Hematopoietic multipotent progenitor cell (in vitro differentiated cells): ENCODE measurements at places on chromosomes 2 and 18. TPM values are rescaled to one million over a fixed set of nuclear protein-coding genes. Genes with fewer than 3 reads are reported as not detected.

DNA sequence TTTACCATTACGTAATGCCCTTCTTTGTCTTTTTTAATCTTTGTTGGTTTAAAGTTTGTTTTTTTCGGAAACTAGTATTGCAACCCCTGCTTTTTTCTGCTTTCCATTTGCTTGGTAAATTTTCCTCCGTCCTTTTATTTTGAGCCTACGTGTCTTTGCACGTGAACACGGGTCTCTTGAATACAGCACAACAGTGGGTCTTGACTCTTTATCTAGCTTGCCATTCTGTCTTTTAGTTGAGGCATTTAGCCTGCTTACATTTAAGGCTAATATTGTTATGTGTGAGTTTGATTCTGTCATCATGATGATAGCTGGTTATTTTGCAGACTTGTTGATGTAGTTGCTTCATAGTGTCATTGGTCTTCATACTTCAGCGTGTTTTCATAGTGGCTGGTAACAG is 37.5 kb upstream of the TTC39C start:
- DNase-seq: no peak

DNA sequence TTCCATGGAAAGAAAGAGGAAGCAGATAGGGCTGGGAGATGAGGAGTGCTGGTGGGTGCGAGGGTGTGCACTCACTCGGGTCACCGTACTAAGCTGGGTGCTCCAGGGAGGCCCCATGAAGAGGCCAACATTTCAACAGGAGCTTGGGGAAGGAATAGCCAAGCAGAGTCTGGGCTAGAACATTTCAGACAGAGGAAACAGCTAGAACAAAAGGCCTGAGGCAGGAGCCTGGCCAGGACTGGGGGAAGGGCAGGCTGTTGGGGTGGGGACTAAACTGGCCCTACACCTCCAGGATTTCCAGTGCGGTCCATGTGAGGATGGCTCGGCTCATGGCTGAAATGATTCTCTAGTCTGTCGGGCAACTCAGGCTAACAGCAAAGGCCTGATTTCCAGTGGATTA is 90.8 kb downstream of the ZFP36L2 start:
- no peak for DNase-seq

GRCh38 chr2:10876963-10877362 is 34.8 kb upstream of the KCNF1 start:
- DNase-seq: no peak

DNA sequence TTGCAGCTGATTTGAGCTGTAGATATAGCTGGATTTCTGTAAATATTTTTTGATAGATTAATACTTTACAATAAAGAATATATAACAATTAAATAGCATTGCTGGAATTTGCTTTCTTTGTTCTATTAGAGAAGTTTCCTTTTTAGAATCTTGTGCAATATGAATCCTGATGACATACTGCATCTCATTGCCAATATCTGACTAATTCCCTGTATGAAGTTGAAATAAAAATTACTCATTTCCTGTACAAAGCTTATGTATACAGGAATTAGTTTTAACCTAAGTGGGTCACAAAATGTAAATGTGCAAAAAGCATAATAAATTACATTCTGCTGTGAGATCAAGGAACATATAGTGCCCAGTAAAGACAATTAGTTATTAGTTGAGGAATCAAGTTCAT is 72.8 kb upstream of the TMEFF2 start:
- no peak for DNase-seq

- DNase-seq: no peak
Measured at GRCh38 chr18:62857263-62857976, 142.1 kb downstream of the PHLPP1 start.

DNA sequence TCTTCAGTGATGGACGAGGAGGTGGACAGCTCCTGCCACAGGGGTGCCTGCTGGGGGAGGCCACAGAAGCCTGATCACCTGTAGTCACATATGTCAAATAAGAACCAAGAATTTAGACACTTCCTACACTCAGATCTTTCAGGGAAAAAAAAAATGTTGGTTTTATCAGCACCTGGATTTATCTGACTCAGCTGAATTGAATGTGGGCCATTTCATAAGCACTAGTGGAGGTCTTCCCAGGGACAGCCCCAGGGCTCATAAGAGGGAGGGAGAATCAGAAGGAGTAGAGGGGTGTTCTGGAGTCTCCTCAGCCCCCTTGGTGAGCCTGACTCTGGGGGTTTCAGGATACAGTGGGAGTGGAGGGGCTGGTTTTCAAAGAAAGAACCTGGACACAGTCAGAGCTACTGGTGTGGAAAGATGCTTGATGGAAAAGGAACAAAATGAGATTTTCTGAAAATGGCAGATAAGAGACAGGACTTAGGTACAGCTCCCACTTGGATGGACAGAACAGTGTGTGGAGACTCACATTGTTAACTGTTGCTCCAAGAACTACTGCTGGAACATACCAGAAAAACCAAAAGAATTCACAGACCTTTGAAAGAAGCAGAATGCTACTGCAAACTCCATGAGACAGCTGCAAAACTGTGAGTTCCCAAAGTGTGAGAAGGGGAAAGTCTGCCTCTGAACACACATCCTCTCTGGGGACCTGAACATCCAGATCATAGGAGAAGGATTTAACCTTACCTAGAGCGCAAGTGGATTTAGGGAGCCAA is 45.4 kb downstream of the LCT start:
- DNase-seq: no peak

DNA sequence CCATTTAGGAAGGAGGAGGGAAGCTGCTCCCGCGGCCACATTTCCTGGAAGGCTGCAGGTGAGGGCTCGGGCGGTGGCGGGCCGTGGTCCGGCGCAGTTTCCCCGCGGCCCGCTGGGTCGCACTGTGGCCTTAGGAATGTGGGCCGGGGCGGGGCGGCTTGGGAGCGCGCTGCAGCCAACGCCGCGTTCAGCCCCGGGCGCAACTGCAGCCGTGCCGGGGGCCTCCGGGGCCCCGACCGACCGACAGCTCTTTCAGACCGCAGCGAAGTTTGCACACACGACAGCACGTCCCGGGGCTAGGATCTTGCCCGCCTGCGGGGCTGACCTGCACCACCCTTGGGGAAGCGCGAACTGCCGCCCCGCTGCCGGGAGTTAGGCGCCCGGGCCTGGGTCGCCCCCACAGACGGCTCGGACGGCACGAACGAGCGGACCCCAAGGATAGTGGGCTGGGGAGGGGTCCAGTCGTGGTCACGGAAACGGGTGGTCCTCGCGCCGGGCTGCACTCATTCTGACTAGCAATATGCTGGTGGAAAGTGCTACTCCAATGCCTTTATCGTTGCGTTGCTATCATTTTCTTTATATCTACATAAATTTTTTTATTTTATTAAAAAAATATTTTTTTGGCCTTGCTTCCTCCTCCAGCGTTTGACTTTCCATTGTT is 69.9 kb upstream of the DLX2 start:
- peak; percentile 74 for DNase-seq

- DNase-seq: no peak
Measured at GRCh38 chr2:27251766-27252165, 11.1 kb downstream of the SLC30A3 start.

GRCh38 chr2:97751752-97752151 is 38.4 kb downstream of the ZAP70 start:
- DNase-seq: no peak

- no peak for DNase-seq
Measured at GRCh38 chr2:3257166-3257565, 120.5 kb downstream of the EIPR1 start.

DNA sequence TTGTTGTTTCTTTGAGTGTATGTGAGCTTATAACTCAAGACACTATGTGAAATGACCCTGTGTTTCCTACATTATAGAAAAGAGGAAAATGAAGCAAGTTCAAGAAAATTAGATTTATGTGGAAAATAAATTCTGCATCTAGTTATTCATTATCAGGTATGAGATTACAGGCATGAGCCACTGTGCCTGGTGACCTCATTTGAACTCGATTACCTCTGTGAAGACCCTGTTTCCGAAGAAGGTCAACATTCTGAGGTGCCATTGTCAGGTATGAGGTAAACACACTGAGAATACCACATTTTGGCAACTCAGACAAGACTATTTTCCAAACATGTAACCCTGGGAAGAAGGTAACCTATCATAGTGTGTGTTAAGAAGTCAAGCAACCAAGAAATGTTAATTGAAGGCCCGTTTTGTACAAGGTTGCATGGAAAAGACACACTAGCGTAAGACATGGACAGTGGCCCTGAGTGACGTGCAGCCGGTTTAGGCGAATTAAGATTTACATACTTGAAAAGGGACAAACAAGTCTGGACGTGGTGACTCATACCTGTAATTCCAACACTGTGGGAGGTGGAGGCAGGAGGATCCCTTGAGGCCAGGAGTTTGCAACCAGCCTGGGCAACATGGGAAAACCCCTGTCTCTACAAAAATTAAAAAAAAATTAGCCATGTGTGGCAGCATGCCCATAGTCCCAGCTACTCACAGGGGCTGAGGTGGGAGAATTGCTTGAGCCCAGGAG is 186.6 kb downstream of the NEDD4L start:
- DNase-seq: no peak

DNA sequence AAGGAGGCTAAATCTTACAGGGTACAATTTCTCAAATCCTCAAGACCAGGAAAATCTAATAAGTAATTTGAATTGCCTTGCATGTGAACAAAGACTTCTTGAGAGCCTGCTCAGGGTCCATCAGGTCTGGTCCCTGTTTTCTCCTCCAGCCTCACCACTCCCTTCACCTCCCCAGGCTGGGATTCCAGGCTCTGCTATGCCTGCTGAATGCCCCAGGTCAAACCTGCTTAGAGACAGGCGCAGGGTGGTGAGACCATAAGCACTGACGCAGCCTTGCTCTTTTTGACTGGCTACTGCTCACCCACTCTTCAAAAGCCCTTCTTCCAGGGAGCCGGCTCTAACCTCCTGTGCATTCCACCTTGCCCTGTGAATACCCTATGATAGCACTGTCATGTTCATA is 356.4 kb upstream of the ACVR2A start:
- no peak for DNase-seq

DNA sequence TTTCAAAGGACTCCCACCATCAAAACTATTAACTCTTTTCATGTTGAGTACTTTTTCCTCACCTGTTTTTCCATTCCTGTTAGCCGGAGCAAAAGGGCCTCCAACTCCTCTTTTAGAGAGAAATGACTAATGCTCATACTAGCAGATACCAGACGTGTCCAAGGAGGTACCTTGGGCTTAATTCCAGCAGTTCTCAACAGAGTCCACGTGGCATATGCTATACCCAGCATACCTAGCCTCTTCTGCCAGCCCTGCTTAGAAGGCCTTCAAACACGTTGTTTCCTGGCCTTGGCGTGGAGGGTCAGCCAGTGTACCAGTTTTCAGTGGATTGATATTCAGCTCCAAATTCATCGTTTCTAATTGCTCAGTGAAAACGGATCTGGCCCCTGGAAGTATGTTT is 123.9 kb downstream of the MGAT5 start:
- no peak for DNase-seq

DNA sequence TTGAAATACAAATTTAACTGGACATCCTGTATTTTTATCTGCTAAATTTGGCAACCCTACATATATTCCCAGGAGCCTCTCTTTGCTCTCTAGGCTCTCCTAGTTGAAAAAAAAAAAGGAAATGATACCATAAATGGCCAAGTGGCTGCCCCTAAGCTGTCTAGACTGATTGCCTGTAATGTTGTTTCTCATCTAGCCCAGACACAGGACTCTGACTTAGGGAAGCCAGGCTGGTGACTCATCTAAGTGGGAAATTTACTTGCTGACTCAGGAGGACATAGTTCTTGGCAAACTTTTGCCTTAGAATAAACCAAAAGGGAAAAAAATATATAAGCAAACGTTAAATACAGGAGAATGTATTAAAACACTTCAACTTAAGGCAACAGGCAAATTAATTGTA is 14.6 kb upstream of the ITGAV start:
- peak; percentile 75 for DNase-seq

GRCh38 chr2:127039387-127040031 is 67.4 kb downstream of the BIN1 start:
- no peak for DNase-seq

- no peak for DNase-seq
Measured at GRCh38 chr2:7738596-7738995, 821.4 kb downstream of the RNF144A start.

Gene ALPG
- total RNA-seq: under 0.01 TPM

Gene EFEMP1
- 0.27 TPM for total RNA-seq

Gene LCT
- total RNA-seq: 0.27 TPM

Gene STAT4
- total RNA-seq: 5.9 TPM

Gene CABYR
- total RNA-seq: not detected

Gene DPYSL5
- total RNA-seq: not detected

Gene DYNAP
- total RNA-seq: not detected

Gene PPP1R1C
- not detected for total RNA-seq

Gene EPB41L3
- total RNA-seq: 6.2 TPM

Gene ALPI
- not detected for total RNA-seq

Gene TSPYL6
- total RNA-seq: under 0.01 TPM

Gene RAX
- not detected for total RNA-seq

Gene DOK6
- 1.3 TPM for total RNA-seq

Gene SERPINB11
- not detected for total RNA-seq

Gene EFR3B
- total RNA-seq: 0.27 TPM
